Progenitor cell of endocrine pancreas (in vitro differentiated cells): ENCODE measurements at places on chromosomes 3 and 15. TPM values are rescaled to one million over a fixed set of nuclear protein-coding genes. Genes with fewer than 3 reads are reported as not detected.
A peak's percentile ranks its signal among the peaks of the same experiment; 100 is the strongest.

- H3K4me3 ChIP-seq: peak overlapping the region; percentile 83
- peak overlapping the region; percentile 95 for H3K27ac ChIP-seq
- H3K4me1 ChIP-seq: peaks cover 14% of the 10 kb centered on the region
Observed at GRCh38 chr15:82810061-82810889, 847 bp downstream of the WHAMM start.

DNA sequence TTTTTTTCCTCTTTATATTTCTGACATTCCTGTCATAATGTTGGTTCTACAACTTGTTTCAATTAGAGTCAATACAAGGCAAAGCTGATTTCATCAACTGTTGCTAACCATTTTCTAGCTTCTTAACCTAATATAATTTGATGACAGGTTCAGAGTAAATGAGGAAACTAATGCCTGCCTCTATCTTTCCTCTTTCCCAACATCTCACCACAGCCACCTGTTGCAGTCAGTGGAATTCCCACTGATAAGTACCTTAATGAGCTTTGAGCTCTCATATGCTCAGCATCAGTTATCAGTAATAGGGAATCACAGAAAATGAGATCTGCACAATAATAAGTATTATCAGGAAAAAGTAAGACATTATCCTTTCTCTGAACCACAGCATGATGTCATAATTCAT lies 241.9 kb downstream of the MEIS2 start:
- peaks cover 1% of the 10 kb centered on the region for H3K36me3 ChIP-seq
- peaks cover 4% of the 10 kb centered on the region for H3K4me1 ChIP-seq
- no peak overlapping the region for H3K4me3 ChIP-seq
- no peaks in the 10 kb centered on the region for H3K27me3 ChIP-seq
- DNase-seq: no peak

GRCh38 chr3:140129768-140130284 lies 194.8 kb downstream of the CLSTN2 start:
- H3K27me3 ChIP-seq: peaks cover 10% of the 10 kb centered on the region
- no peak overlapping the region for H3K27ac ChIP-seq
- no peak for DNase-seq

- no peaks in the 10 kb centered on the region for H3K4me1 ChIP-seq
- no peak for DNase-seq
- H3K27me3 ChIP-seq: no peaks in the 10 kb centered on the region
- H3K27ac ChIP-seq: no peak overlapping the region
- no peak overlapping the region for H3K4me3 ChIP-seq
- no peaks in the 10 kb centered on the region for H3K36me3 ChIP-seq
Observed at GRCh38 chr3:196169836-196170240, 41.4 kb downstream of the ZDHHC19 start.

DNA sequence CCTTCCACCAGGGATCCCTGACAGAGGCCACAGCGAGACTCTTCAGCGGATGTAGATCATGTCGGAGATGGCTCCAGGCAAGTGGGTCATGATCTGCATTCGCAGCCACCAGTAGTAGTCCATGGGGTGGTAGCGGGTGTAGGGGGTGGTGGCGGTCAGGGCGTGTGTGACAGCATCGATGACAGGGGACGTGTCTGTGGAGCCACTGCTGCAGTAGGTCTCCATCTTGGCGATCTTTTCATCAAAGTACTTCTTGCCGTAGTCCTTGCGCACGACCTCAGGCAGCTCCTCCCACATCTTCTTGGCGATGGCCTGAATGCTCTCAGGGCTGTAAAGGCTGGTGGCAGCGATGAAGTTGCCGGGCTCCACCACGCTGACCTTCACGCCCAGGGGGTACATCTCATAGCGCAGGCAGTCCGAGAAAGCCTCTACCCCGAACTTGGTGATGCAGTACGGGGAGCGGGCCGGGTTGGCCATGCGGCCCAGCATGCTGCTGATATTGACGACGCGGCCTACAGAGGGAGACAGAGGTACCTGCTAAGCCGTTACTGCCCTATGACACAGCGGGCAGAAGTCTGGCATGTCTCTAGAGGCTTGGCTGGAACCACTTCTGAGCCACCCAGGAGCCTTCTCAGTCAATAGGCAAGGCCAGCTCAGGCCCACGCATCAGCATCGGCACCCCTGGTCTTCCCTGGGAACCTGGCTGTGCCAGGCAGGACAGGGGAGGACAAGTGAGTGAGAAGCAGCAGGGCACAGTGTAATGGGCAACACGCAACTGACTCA lies 43.7 kb downstream of the BDH1 start:
- peaks cover 1% of the 10 kb centered on the region for H3K27me3 ChIP-seq
- DNase-seq: no peak
- H3K4me3 ChIP-seq: no peak overlapping the region

DNA sequence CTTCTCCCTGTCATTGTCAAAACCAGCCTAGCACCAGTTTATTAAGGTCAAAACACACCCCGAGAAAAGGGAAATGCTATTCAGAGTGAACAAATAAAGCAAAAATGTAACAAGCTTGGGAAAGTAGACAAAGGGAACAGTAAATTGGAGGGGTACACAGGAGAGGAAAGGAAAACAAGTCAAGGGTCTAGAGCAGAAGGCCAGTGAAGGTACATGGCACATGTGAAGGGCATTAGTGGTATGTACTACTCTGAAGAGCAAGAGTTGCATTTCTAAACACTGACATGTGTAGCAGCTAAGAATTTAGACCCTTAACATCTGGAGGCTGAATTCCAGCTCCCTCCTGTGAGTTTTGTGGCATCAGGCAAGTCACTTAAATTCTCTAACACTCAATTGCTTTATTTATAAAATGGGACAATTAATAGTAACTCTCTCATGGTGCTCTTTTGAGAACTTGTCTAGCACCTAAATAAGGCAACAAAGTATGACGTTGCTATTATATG lies 244.3 kb upstream of the ADAMTS9 start:
- no peaks in the 10 kb centered on the region for H3K27me3 ChIP-seq
- peaks cover 10% of the 10 kb centered on the region for H3K36me3 ChIP-seq
- H3K4me3 ChIP-seq: no peak overlapping the region

DNA sequence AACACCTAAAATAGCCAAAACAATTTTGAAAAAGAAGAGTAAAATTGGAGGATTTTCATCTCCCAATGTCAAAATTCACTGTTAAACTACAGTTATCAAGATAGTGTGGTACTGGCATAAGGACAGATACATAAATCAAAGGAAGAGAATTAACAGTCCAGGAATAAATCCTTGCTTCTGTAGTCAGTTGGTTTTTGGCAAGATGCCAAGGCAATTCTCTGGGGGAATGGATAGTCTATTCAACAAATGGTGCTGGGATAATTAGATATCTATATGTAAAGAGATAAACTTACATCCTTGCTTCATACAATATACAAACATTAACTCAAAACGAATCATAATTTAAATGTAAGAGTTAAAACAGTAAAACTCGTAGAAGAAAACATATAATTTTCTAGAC lies 57.9 kb upstream of the SELENOK start:
- H3K36me3 ChIP-seq: peaks cover 2% of the 10 kb centered on the region
- no peak for DNase-seq
- H3K27ac ChIP-seq: no peak overlapping the region
- H3K27me3 ChIP-seq: peaks cover 8% of the 10 kb centered on the region
- no peak overlapping the region for H3K4me3 ChIP-seq
- no peaks in the 10 kb centered on the region for H3K4me1 ChIP-seq

DNA sequence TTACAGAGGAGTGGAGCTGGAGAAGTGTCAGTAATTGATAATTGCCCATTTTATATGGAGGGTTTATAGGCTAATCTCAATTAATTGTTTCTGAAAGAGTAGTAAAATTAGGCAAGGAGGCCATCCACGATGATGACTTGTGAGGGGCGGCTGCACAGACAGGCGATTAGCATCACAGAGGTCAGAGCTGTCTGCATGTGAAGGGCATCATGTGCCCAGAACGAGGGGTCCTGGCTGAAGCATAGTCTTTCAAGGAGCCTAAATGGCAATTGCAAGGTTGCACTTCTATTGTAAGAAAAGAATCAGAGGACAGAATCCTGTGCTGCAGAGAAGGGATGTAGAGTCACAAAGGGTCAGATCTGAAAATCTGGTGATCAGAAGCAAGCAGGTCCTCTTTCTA lies 196.6 kb downstream of the EBLN2 start:
- H3K27ac ChIP-seq: no peak overlapping the region
- no peaks in the 10 kb centered on the region for H3K36me3 ChIP-seq
- no peak overlapping the region for H3K4me3 ChIP-seq
- H3K27me3 ChIP-seq: peaks cover 26% of the 10 kb centered on the region
- peaks cover 3% of the 10 kb centered on the region for H3K4me1 ChIP-seq

GRCh38 chr3:38153221-38153620 lies 12.1 kb upstream of the OXSR1 start:
- no peaks in the 10 kb centered on the region for H3K27me3 ChIP-seq
- H3K27ac ChIP-seq: no peak overlapping the region
- no peak for DNase-seq
- H3K4me1 ChIP-seq: no peaks in the 10 kb centered on the region
- H3K4me3 ChIP-seq: no peak overlapping the region
- no peaks in the 10 kb centered on the region for H3K36me3 ChIP-seq

DNA sequence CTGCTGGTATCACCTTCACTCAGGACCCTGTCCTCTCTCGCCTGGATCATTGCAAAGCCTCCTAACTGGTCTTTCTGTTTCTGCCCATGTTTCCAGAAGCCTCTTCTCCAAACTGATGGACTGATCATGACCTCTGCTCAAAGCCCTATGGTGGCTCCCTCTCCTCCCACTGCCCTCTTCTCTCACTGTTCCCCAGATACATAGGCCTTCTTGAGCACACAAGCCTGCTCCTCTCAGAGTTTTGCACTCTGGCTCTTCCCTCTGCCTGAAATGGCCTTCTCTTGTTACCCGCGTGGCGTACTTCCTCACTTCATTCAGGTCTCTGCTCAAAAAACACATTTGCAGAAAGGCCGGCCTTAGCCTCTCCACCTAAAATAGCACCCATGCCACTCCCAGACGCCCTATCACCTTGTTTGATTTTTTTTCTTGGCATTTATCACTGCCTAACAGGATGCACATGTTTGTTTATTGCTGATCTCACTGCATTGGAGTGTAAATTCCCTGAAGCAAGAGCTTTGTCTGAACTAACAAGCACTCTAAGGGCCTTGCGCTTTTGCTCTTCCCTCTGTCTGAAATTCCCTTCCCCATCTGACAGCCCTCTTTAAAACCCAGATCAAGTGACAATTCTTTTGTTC lies 1.4 kb upstream of the ETFA start:
- DNase-seq: no peak
- peaks cover 4% of the 10 kb centered on the region for H3K36me3 ChIP-seq
- H3K4me3 ChIP-seq: peak overlapping the region; percentile 40
- H3K4me1 ChIP-seq: peaks cover 24% of the 10 kb centered on the region
- H3K27me3 ChIP-seq: no peaks in the 10 kb centered on the region

DNA sequence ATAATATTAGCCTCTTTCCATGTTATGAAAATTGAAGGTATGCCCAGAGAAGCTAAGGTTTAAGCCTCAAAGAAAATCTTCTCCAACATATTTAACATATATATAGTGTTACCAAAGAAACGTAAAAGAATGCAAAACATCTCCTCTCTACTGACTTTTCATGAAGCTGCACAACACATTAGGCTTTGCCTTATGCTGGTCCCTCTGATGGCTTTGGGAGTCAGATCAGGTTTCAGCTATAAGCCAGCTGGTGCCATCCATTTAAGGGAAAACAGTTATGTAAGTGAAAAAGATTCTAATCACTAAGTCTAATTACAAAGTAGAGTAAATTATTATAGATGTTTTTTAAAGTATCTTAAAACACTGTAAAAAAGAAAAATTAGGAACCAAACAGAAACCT lies 410.5 kb downstream of the LSAMP start:
- H3K27ac ChIP-seq: no peak overlapping the region
- no peak overlapping the region for H3K4me3 ChIP-seq
- no peaks in the 10 kb centered on the region for H3K27me3 ChIP-seq

DNA sequence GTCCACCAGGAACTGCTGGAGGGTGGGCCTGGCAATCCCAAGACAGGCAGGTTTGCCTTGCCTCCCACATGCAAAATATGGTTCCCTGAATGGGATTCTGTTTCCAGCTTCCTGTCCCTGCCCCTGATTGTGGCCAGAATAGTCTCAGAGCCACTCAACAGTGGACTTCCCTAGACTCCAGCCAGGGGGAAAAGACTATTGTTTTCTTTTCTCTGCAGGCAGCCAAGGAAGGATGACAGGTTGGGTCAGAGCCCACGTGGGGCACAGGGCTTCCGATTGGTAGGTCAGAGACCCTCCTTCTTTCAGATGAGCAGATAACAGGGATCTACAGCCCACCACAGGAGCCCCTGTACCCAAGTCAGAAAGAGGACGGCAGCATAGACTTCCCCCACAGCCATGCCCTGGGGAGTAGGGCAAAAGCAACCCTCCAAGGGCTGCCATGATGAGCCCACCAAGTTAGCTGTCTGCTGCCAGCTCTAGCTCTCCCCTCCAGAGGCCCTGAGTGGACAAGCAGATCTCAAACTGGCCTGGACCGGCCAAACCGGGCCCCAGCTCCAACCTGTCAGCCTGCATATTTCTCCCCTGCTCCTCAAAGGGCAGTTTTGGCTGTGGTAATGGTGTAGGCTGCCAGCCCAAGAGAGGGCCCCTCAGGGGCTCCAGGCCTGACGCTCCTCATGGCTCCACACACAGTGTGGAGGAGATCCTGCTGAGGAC lies 6.4 kb downstream of the TLR9 start:
- no peaks in the 10 kb centered on the region for H3K27me3 ChIP-seq
- peaks cover 2% of the 10 kb centered on the region for H3K4me1 ChIP-seq
- no peak for DNase-seq
- H3K4me3 ChIP-seq: no peak overlapping the region
- no peak overlapping the region for H3K27ac ChIP-seq

DNA sequence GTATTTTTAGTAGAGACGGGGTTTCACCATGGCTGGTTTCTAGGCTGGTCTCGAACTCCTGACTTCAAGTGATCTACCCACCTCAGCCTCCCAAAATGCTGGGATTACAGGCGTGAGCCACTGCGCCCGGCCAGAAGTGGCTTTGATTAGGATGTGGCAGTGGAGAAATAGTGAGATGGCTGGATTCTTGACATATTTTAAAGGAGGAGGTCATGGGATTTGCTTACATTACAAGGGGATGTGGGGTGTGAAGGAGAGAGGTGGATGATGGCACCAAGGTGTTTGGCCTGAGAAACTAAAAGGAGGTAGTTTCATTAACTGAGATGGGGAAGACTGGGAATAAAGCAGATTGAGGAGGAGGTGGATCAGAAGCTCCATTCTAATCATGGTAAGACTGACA lies 15.0 kb upstream of the LTF start:
- peaks cover 4% of the 10 kb centered on the region for H3K27me3 ChIP-seq
- peaks cover 1% of the 10 kb centered on the region for H3K36me3 ChIP-seq
- no peak overlapping the region for H3K27ac ChIP-seq
- peaks cover 7% of the 10 kb centered on the region for H3K4me1 ChIP-seq

DNA sequence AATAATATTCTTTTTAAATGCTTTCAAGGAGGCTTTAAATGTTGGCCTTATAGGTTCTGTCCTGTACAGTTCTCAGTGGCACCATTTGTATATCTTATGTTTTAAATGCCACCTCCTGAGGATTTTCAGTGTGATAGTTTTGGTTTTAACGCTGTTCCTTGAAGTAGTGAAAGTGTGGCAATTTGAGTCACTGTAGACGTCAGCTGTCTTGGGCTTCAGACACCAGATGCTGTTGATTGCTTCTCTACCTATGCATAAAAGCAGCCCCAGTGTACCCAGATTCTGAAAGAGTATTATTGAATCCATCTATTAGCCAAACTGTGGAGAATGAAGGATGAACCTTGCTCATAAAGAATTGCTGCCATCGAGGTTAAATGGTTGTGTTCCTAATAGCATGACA lies 316.8 kb upstream of the GBE1 start:
- H3K4me3 ChIP-seq: no peak overlapping the region
- DNase-seq: no peak
- H3K27me3 ChIP-seq: no peaks in the 10 kb centered on the region
- H3K36me3 ChIP-seq: no peaks in the 10 kb centered on the region
- H3K27ac ChIP-seq: no peak overlapping the region

The TICRR gene
- total RNA-seq: 13.9 and 14.7 TPM in 2 replicates

The CHRFAM7A gene
- 0.96 and 1.1 TPM in 2 replicates for total RNA-seq

The ZNF148 gene
- 48.6 and 53.7 TPM in 2 replicates for total RNA-seq

The SOX14 gene
- not detected in 2 replicates for total RNA-seq

The MKRN2OS gene
- 1.7 and 2.0 TPM in 2 replicates for total RNA-seq
